ENCODE measurements at places on chromosomes 16 and 17.
A peak's percentile ranks its signal among the peaks of the same experiment; 100 is the strongest.

GRCh38 chr16:72936408-72936807 lies 111.5 kb downstream of the ZFHX3 start:
- DNase-seq, result no peak

GRCh38 chr16:49463529-49463928 lies 89.9 kb downstream of the C16orf78 start:
- DNase-seq, result no peak

- DNase-seq, result no peak
Observed at GRCh38 chr17:82675476-82676245, 22.8 kb downstream of the RAB40B start.

GRCh38 chr16:3073448-3073847 lies 8.0 kb downstream of the IL32 start:
- DNase-seq, result no peak

DNA sequence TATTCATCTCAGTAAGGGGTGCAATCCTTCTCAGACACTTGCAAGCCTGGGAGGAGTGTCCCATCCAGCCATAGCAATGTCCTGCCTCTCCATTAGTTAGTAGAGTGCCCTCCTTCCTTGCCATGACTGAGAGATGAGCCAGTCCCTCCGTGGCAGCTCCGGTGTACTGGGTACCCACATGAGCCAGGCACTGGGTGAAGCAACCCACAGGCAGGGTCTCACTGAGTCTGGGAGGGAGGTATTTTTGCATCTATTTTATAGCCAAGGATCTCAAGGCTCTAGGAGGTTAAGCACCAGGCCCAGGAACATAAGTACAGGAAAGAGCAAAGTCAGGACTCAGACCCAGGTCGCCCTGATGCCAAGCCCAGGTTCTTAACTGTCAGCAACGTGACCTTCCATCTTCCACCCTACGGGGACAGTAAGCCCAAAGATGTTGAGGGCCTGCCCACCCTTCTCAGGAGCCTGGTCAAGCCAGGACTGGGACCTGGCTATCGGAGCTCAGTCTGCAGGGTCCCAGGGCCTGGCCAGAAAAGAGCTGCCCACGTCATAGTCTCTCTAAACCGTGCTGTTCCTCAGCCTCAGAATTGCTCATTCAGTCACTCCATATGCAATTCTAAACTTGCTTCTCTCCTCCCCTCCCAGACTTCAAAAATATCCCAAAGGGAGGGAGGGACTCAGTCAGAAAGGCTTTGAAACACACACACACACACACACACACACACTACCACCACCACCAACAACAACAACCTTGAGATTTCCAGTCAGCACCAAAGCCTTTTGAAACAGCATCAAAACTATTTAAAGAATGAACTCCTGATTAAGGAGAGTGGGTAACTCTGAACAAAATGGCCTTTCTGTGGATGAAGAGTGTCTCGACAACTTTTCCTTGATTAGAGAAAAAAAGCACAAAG lies 16.6 kb downstream of the NOS2 start:
- peak; percentile 52 for DNase-seq

- DNase-seq, result no peak
Observed at GRCh38 chr16:9235867-9236266, 144.4 kb downstream of the HAPSTR1 start.
